ENCODE measurements at places on chromosomes 7 and 10. TPM values are rescaled to one million over a fixed set of nuclear protein-coding genes. Genes with fewer than 3 reads are reported as not detected.

Gene MALRD1
- 4.6 TPM for polyA plus RNA-seq

Gene SLC26A3
- not detected for polyA plus RNA-seq

Gene INSIG1
- 33.1 TPM for polyA plus RNA-seq

Gene FAM25A
- polyA plus RNA-seq, result not detected

Gene AKR1C4
- polyA plus RNA-seq, result not detected

Gene PAPOLB
- not detected for polyA plus RNA-seq

All from Purkinje cell (primary cell).